Heart right ventricle (tissue), 16 donors: ENCODE measurements at places on chromosomes 7 and 10.

DNA sequence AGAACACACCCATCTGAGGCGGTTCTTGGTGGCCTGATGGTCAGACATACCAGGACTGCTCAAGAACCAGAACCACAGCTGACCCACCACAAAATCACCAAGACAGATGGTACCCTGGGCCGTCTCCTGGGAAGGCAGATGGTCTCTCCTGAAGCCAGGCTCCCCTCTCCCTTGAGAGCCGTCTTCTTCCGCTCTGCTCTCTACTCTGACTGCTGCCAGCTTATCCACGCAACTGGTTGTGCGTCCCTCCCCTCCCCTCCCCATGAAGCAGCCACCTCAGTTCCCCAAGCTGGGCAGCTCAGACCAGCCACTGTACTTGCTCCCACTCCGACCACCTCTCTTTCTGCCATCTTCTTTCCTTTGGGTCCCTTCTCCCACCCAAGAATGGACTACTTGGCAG is 14.0 kb downstream of the PDIA4 start:
- no peak for DNase-seq

DNA sequence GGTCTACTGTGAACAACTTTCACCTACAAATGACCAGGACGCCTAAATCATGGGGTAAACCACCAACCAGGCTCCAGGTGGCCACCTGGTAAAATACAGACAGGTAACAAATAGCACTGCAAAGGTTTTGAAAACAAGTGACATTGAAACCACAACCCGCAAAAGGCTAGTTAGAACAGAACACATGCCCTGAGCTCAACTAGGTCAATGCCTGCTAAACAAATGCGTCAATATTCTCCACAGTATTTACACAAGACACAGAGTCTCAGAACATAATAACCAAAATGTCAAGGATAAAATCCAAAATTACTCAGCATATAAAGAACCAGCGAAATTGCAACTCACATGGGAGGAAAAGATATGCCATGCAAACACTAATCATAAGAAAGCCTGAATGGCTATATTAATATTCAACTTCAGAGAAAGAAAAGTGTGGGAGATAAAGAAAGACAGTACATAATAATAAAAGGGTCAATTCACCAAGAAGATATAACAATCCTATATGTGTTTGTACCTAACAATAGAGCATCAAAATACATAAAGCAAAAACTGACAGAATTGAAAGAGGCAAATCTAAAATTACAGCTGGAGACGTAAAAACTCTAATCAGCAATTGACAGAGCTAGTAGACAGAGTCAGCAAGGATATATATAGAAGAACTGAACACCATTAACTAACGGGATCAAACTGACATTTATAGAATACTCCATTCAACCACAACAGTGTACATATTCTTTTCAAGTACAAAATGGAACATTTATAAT is 47.6 kb downstream of the SMURF1 start:
- DNase-seq = no peak

DNA sequence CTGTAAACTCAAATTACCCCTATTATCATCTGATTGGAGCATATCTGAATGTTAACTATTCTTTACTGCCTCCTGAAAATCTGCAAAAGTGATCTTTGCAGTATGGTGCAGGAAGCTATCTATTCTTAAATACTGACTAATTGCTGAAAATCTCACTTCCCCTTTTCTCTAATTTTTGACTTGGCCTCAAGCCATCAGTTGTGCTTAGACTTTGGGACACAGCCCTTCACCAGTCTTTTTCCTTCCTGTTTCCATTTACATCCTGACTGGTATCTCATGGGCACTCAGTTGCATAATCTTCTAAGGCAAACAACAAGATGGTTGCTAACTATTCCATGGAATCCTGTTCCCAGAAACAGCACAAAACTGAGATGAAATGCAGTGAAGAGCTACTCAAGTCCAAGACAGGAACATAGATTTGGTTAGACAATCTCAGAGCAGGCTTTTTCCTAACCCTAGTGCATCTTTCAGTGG is 228.5 kb downstream of the SORCS1 start:
- DNase-seq = no peak

- no peak for DNase-seq
Observed at GRCh38 chr10:17758200-17758599, 6.2 kb downstream of the TMEM236 start.

DNA sequence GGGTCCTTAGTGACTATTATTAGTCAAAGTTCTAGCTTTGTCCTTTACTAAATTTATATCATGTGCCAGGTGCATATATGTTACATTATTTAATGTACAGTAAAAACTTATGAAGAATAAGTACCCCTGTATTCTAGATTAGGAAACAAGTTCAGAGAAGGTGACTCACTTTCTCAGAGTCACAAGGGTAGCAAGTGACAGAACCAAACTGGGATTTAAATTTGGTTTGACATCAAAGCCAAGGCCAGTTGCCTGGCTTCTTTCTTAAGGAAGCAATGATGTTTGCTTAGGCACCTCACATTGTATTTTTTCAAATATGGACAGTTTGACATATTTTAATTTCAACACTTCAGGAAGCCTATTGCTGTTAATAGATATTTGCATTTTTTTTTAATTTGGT is 2.5 kb downstream of the LSM8 start:
- DNase-seq = no peak

GRCh38 chr10:97779975-97780374 is 8.2 kb upstream of the SFRP5 start:
- no peak for DNase-seq

- DNase-seq = no peak
Observed at GRCh38 chr10:49308881-49309280, 9.9 kb downstream of the C10orf71 start.

DNA sequence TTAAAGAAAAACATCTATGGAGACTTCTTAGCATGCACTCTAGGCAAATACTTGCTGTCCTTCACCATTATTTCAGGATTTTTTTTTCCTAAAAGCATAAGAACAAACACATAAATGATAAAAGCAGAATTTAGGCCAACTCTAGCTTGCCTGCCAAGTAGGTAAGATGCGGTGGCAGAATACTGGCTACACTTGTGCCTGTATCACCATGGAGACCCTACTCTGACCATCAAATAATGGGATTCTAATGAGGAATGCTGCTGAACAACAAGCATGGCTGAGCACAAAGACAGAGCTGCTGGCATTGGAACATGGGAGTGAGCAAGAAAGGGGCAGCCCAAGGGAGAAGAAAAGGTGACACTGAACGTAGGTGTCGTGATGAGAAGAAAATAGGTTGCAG is 18.5 kb upstream of the TAS2R40 start:
- no peak for DNase-seq

- no peak for DNase-seq
Observed at GRCh38 chr10:93591065-93591808, 9.8 kb downstream of the RBP4 start.

DNA sequence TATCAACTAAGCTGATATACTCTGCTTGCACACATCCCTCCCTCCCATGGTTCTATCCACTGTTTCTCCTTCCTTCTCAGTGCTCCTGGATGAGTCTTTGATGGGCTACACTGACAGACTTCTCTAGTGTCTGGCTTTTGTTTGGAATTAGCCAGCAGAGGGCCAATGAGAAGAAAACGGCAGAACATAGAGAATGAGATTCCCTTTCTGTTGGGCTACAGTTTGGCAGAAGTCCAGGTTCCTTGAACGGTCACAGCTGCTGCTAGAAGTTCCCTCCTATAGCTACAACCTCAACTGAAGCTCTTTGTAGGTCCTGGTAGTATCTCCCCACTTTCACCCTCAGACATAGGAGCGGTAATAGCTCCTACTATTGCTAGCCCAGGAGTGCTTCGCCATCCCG is 251.1 kb upstream of the LRRN3 start:
- no peak for DNase-seq

GRCh38 chr7:84230491-84230890 is 35.9 kb upstream of the SEMA3A start:
- no peak for DNase-seq

GRCh38 chr10:101046332-101047238 is 15.2 kb upstream of the KAZALD1 start:
- no peak for DNase-seq

GRCh38 chr10:112601214-112602090 is 154.4 kb downstream of the VTI1A start:
- no peak for DNase-seq
